ENCODE measurements at places on chromosomes 3 and 15. TPM values are rescaled to one million over a fixed set of nuclear protein-coding genes. Genes with fewer than 3 reads are reported as not detected.

GRCh38 chr3:159711560-159712333, 276.9 kb upstream of the IL12A start:
- no peaks in the 10 kb centered on the region for H3K4me1 ChIP-seq
- H3K27me3 ChIP-seq: no peaks in the 10 kb centered on the region
- no peak for DNase-seq
- no peaks in the 10 kb centered on the region for H3K36me3 ChIP-seq
- no peak overlapping the region for H3K4me3 ChIP-seq

PCOLCE2 gene
- total RNA-seq: 2.0 TPM

DNA sequence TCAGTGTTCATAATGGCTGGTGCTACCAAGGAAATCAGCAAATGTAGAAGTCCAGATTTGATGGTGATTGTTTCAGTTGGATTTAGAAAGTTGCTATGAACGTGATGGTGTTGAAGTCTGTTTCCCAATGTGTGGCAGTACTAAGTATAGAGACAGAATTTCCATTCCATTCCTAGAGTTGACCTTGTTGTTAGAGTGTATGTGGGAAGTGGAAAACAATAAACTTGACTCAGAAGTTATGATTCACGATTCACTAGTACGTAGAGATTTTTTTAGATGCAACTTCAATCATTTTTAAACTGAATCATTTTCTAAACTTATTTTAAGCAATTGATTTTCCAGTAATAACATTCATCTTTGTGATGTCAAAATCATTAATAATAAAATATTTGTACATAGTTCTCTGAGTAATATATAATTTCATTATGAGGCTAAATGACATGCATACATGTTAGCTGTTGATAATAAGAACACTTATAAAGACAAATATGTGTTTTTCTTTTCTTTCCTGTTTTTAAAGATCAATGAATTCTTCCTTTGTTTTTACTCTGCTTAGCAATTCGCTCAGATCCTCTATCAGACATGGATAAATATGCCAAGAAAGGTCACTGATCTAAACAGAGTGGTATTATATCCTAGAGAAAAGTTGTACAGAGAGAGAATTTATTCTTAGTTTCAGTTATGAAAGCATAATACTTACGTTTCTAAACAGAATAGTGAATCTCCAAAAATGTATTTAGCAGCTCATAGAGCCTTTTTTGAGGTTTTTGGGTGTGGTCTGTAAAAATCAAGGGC, 108.8 kb upstream of the GPR149 start:
- no peak overlapping the region for H3K27ac ChIP-seq
- no peaks in the 10 kb centered on the region for H3K4me1 ChIP-seq
- H3K36me3 ChIP-seq: no peaks in the 10 kb centered on the region
- no peaks in the 10 kb centered on the region for H3K27me3 ChIP-seq

DNA sequence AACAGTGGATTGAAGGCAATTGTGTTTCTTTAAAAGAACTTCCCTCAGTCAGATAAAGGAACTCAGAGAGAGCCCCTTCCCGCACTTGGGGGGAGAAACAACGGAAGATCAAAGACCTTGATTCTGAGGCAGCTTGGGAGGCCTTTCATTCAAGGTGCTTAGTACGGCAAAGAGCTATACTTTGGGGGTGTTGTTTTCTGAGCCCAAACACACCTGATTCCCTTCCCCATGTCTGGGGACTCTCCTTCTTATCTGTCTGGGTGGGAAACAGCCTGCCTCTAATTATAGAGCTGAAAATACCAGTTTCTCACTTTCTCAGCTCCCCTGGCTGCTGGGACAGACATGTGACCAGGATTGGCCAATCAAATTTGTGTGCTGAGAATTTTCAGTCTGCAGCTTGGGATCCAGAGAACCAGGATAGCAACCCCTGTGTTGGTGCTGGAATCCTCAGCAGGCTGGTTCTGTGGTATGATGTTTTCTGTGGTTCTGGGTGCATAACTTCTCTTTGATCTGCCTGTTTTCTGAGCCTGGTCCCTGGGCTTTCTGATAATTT, 19.4 kb upstream of the IQCF6 start:
- no peaks in the 10 kb centered on the region for H3K36me3 ChIP-seq
- no peak for DNase-seq
- H3K27me3 ChIP-seq: no peaks in the 10 kb centered on the region
- H3K4me3 ChIP-seq: no peak overlapping the region
- H3K27ac ChIP-seq: no peak overlapping the region
- H3K4me1 ChIP-seq: no peaks in the 10 kb centered on the region

DNA sequence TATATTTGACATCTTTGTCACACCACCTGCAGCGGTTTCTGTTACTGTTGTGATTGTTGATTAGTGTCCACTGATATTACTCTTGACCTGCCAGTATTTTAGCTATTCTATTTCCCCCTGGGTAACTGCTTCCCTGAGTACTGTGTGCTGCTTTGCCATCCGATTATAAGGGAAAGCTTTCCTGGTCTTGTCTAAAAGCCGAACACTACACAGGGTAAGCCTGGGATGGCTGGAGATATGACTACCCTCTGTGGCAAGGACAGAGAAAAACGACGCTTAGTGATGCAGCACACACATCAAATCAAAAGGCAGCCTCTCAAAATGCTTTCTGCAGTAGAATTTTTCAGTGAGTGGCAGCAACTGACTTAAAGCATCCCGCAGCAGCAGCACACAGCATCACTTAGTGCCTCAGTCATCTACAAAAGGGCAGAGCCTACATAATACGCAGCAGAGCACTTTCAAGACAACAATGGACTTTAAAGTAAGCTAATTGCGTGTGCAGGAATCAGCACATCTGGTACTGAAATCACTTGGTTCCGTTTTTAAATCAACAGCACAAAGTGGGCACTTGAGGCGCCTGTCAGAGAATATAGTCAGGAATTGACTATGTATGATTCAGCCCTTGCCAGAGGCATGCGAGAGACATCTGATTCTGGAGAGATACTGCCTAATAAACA, 656.3 kb upstream of the TGFBR2 start:
- H3K36me3 ChIP-seq: no peaks in the 10 kb centered on the region
- no peak overlapping the region for H3K4me3 ChIP-seq
- no peaks in the 10 kb centered on the region for H3K27me3 ChIP-seq

DNA sequence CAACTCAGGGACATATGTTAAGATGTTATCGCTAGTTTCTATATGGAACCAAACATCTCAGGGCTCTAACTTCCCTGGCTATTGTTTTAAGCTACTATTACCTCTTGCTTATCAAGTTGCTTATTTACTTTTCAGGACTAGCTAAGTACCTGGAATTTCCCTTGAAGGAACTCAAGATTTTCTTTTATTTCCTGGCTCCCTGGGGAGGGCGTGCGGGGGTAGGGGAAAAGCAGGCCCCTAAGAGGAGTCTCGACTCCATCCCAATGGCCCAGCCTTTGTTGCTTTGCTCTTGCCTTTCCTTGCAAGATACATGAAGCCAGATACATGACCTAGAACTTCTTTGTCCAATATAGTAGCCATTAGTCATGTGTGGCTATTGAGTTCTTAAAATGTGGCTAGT, 76.9 kb upstream of the STXBP5L start:
- no peaks in the 10 kb centered on the region for H3K4me1 ChIP-seq
- H3K27me3 ChIP-seq: no peaks in the 10 kb centered on the region
- no peak overlapping the region for H3K27ac ChIP-seq

- H3K36me3 ChIP-seq: no peaks in the 10 kb centered on the region
- peaks cover 6% of the 10 kb centered on the region for H3K4me1 ChIP-seq
- no peak overlapping the region for H3K27ac ChIP-seq
- H3K27me3 ChIP-seq: peaks cover 11% of the 10 kb centered on the region
Measured at GRCh38 chr15:57667171-57667849, 39.2 kb upstream of the POLR2M start.

DNA sequence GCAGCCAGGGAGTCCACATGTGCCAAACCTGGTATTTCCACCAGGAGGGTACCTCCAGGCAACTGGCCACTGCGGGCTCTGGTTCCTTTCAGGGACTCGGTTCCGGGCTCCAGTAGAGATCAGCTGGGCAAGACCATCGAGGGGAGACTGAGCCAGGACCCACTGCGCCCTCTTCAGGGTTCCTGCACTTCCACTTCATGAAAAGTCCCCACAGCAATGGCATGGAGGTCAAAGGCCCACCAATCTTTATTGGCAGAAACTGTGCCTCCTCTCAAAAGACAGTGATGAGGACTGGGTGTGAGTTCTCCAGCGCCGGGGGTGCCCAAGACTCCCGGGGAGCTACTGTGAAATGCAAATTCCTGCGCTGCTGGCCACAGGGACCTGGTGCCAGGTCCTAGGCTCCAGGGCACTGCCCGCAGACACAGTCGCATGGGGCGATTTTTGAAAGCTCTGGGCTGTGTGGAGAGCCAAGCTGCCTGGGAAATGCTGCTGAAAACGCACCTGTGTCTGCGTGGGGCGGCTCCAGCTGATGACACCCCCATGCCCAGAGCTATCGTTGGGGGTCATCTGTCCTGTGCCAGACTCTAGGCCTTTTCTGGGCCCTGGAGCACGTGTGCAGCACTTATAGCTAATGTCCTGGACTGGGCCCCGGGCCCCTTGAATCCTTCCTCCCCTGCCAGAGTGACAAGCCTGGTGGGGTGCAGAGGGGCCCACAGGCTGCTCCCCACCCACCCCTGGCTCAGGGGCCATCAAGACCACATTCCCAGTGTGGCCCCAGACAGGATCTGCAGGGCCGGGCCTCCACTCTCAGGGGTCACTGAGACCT, 144.0 kb downstream of the NSMCE3 start:
- H3K27ac ChIP-seq: no peak overlapping the region
- H3K4me3 ChIP-seq: no peak overlapping the region
- no peak for DNase-seq
- H3K36me3 ChIP-seq: no peaks in the 10 kb centered on the region

XYLB gene
- 25.9 TPM for total RNA-seq

DNA sequence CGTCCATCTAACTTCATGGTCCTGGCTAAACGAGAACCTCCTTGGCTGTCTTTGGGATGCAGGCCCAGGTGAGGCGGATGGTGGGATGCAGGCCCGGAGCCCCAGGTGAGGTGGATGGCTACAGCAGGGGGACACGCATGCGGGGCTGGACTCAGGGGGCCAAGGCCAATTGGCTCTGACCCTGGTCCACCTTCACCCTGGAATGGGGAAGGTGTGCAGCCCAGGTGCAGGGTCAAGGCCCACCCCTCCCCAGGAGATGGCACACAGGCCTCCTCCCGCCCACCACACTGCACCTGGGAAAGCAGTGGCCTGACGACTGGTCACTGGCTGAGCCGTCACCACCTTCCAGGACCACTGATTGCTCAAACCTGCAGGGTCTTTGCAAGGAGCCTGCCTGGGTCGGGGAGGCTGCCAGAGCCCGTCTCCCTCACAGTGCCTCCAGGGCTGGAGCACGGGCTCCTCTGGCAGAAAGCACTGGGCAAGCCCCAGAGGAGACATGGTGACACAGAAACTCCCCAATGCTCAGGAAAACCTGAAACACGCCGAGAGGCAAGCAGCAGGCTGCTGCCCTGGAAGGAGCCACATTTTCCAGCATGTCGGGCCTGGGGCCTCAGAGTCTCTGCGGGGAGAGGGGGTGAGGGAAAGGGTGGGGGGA, 159.6 kb downstream of the LRRK1 start:
- H3K27ac ChIP-seq: no peak overlapping the region
- H3K4me3 ChIP-seq: no peak overlapping the region
- no peaks in the 10 kb centered on the region for H3K27me3 ChIP-seq
- H3K4me1 ChIP-seq: peaks cover 16% of the 10 kb centered on the region

GRCh38 chr3:129123314-129124060, 1.9 kb upstream of the RAB43 start:
- H3K27me3 ChIP-seq: no peaks in the 10 kb centered on the region
- H3K4me3 ChIP-seq: peak overlapping the region; percentile 70
- H3K27ac ChIP-seq: peak overlapping the region; percentile 76
- no peaks in the 10 kb centered on the region for H3K36me3 ChIP-seq

- DNase-seq: no peak
- no peaks in the 10 kb centered on the region for H3K4me1 ChIP-seq
- H3K27me3 ChIP-seq: no peaks in the 10 kb centered on the region
- H3K4me3 ChIP-seq: no peak overlapping the region
Measured at GRCh38 chr3:25820366-25820765, 30.5 kb downstream of the OXSM start.

DNA sequence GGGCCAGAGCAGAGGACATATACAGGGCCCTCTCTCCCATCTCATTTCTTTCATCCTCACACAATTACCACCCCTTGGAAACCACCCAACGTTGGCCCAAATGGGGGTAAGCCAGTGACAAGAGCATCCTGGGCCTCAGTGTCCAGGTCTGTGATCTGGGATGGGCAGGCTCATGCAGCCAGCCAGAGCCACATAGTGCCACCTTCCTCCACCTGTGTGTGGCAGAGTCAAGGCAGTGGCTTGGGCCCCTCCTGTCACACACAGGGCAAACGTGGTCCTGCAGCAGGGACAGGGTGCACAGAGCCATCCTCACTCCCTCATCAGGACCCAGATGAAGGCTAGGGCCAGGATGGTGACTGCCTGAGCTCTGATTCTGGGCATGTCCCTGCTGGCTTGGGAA, 2.3 kb upstream of the MYL3 start:
- no peak overlapping the region for H3K27ac ChIP-seq
- H3K36me3 ChIP-seq: no peaks in the 10 kb centered on the region
- H3K4me3 ChIP-seq: no peak overlapping the region
- H3K27me3 ChIP-seq: no peaks in the 10 kb centered on the region
- no peak for DNase-seq

GRCh38 chr3:52817860-52818259, 12.6 kb downstream of the ITIH4 start:
- H3K4me3 ChIP-seq: no peak overlapping the region
- H3K27ac ChIP-seq: no peak overlapping the region
- H3K27me3 ChIP-seq: no peaks in the 10 kb centered on the region

DNA sequence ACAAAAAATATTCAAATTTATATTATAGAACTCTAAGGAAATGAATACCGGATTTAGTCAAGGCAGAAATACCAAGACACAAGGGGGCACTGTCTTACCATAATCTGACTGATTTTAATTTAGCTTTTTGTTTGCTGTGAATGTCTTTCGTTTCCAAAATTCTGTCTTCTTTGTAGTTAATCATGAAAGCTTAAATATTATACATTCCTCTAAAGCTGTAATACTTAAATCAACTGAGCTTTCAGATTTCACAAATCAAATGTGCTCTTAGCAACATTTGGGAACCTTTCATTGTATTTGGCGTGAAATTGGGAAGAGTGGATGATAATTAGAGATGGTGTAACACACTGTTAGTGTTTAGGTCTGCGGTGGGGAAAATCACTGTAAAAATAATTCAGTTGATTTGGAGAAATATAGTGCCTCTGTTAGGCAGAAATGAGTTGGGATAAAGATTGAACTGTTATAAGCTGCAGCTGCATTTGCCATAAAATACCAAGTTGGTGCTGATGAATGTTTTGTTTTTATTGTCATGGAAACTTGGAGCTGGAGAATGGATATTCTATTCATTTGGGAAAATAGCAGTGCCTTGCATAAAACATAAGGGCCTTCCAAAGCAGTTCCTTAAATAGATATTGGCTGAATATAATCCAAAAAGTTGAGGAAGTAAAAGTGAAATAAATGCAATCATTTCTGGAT, 228.2 kb downstream of the TCF12 start:
- H3K36me3 ChIP-seq: no peaks in the 10 kb centered on the region
- H3K4me3 ChIP-seq: no peak overlapping the region
- no peak overlapping the region for H3K27ac ChIP-seq

GRCh38 chr3:186241910-186242821, 119.9 kb downstream of the DGKG start:
- H3K36me3 ChIP-seq: no peaks in the 10 kb centered on the region

STAB1 gene
- total RNA-seq: 0.28 TPM

SPTBN5 gene
- total RNA-seq: 0.07 TPM

ECE2 gene
- not detected for total RNA-seq
